RPMI8226 (cell line): ENCODE measurements at places on chromosomes 1 and 21.
A peak's percentile ranks its signal among the peaks of the same experiment; 100 is the strongest.

DNA sequence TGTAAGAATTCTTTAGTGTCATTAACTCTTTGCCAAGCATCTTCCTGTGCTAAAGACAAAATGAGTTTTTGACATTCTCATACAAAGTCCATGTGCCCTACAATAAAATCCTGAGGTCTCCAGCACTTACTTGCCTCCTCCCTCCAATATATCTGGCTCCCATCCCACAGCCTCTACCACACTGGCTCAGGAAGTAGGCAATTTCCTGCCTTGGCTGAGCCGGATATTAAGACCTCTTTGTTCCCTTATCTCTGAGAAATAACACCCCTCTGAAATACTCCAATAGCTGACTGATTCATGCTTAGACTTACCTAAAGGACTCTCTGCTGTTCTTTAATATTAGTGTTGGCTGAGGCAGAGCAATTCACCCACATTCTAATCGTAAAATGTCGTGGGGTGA is 37.6 kb upstream of the GORAB start:
- no peak for DNase-seq

DNA sequence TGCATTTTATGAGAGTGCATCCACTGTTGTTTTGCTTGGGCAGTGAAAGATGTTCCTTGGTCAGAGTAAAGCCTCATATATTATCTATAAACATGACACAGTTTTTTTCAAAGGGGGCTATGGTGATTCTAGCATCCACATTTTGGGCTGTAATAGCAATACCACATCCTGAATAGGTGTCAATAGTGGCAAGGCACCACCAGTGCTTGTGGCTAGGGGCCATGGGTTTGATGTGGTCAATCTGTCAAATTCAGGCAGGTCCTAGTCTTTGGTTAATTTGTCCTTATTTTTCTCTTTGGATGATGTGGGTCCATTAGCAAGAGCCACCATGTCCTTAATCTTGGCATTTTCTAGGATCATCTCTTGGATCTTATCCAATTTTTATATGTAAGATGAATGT is 13.1 kb downstream of the CD1E start:
- DNase-seq: no peak

DNA sequence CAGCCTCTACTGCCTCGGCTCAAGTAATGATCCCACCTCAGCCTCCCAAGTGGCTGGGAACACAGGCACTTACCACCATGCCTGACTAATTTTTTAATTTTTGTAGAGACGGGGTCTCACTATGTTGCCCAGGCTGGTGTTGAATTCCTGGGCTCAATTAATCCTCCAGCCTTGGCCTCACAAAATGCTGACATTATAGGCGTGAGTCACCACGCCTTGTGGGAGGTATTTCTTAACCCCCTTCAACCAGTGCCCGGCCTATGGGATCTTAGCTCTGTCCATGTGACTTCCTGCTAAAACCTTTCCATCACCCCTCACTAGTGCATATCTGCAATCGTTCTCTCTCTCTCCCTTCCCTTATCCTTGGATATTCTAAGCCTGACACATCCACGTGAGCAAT is 86.4 kb downstream of the FOXD2 start:
- DNase-seq: no peak

DNA sequence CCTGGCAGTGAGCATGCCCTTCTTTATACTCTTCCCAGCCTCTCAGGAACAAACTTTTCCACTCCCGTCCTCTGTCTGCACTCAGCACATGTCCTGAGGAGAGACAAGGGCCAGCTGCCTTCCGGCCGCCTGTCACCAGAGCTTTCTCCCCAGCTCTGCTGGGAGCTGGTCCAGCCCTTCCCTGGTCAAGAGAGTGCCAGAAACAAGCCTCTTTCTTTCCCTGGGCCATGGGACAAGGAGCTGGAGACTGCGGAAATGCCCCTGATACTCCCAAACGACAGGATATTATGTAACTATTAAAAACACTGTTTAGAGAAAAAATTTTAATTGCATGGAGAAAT is 10.4 kb downstream of the LAMB3 start:
- DNase-seq: no peak

DNA sequence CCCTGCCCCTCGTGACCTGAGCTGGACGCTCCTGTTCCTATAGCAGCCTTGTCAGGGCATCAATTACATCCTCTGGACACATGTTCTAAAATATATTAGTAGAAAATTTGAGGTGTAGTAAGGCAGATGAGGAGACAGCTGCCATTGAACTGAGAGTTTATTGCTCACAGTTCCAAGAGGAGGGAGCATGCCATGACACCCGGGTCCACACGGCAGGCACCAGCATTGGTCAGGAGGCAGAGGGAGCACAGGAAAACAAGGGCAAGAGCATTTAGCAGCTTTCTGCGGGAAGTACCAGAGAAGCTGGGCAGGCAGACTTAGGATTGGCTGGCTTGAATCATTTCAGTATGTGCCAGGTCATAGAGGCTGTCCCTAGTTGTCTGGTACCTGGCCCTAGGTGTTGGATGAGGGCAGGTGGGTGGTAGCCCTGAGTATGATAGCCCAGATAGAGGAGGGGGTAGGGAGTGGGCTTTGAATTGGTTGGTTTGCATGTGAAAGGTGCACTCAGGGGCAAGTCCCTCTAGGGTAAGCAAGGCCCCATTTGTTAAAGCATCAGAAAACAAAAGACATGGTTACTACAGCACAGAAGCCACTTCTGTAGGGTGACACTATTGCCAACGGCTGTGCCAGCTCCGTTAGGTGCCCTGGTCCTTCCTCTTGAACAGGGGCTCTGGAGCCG is 223.6 kb upstream of the RAB4A start:
- DNase-seq: no peak

- DNase-seq: no peak
Observed at GRCh38 chr1:208511242-208511860, 267.2 kb upstream of the PLXNA2 start.

- DNase-seq: no peak
Observed at GRCh38 chr1:178098262-178098661, 4.4 kb downstream of the RASAL2 start.

DNA sequence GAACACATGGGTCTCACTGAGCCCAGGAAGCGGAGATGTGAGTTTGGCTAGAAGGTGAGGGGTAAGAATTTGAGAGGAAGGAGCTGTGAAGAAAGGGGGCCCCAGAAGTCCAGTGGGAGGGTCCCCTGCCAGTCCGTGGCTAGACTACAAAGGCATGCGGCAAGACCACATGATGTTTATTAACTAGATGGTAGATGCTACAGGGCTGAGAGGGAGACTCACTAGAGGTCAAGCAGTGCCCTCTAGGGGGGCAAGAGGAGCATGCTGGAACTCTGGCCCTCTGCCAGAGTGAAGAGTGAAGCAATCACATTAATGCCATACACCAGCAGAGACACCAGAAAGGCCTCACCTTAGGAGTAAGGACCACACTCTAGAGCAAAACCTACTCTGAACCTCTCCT is 12.2 kb downstream of the KIAA0319L start:
- DNase-seq: peak; percentile 65

DNA sequence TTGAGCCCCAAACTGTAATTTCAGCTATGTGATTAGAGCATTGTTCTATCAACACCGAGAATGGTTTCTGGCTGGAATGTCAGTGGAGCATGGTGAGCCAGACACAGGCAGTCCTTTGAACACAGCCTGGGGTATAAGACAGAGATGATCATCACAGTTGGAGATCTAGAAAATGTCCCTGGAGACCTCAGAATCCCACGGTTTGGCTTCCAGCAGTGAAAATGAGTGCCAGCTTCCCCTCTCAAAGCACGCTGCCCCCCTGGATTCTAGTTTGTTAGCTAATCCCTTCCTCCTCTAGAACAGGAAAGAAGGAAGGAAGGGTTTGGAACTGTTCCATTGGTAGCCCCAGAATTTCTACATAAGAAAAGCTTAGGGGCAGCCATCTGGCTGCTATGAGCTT is 59.9 kb upstream of the JAK1 start:
- no peak for DNase-seq

DNA sequence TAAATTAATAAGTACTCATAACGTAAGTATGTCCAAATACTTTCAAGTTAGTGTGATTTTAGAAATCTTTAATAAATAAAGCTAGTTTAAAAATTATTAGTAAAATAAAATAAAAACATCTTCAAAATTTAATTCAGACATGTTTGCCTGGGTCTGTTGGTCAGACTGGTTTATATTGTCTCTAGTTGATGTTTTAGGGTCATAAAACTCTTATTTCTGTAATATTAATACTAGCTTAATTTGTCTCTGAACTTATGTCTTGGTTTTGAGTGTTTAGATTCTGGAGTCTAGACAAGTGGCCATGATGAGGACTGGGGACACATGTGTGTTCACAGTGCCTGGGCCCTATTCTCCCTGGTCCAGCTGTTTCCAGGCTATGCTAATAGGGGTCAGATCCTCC is 184.5 kb upstream of the TNR start:
- no peak for DNase-seq

DNA sequence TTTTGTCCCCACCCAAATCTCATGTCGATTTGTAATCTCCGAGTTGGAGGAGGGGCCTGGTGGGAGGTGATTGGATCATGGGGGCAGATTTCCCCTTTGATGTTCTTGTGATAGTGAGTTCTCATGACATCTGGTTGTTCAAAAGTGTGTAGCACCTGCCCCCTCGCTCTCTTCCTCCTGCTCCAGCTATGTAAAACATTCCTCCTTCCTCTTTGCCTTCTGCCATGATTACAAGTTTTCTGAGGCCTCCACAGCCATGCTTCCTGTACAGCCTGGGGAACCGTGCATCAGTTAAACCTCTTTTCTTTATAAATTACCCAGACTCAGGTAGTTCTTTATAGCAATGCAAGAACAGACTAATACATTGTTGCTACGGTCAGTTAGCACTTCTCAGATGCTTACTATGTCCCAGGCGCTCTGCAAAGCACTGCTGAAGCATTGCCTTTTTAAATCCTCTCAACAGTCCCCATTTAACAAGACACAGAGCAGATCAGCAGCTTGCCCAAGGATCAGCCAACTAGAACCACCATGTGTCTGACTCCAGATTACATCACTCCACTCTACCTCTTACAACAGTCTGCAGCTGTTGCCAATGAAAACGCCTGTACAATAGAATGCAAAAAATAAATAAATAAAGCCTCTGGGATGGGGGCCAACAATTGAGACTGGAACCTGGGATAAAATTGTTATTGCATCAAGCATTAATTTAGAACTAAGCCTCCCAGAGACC is 52.4 kb upstream of the USP1 start:
- no peak for DNase-seq

DNA sequence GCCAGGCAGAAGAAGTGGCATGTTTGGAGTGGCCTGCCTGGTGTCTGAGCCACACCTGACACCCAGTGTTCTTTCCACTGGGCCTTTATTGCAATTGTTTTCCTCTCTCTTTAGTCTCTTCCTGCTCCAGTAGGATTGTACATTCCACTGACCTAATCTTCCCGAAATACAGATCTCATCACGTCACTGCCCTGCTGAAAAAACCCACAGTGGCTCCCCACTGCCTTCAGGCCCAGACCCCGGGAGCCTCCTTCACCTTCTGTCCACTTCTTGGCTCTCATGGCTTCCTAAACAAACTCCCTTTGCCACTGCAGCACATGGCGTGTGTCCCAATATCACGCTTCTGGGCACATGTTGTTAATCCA is 25.3 kb upstream of the ATP5PO start:
- no peak for DNase-seq

- peak; percentile 92 for DNase-seq
Observed at GRCh38 chr1:155134880-155135414, 705 bp upstream of the SLC50A1 start.

DNA sequence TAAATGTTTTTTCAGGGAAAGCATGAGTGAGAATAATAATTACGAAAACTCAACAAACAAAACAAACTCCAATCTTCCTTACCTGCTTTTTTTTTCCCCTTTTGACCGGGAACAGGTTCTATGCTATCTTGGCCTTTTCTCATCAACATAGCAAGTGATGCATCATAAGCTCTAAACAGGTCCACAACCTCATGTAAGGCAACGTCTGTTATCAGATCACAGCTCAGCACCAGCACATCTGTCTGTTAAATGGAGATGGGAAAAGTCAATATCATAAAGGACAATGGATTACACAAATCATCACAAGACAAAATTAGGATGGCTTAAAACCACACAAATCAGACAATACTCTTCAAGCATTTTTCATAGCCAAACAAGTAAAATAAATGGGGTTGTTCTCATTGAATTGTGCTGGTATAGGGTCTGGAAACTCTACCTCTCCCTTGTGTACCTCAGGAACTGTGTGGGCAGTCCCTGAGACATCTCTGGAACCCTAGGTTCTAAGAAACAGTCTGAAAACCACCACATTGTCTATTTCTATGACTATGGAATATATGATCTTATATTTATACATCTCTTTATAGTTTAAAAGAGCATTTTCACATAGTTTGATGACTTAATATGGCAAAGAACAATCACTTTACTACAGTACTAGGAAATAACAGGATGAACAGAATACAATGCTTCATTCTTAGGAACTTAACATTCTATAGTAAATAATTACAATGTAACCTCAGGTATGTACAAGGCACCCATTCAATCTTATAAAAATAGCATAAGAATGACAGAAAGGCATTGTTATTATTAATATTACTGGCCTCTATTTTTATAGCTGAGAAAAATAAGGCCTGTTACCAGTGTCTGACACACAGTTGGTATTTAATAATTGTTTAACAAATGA is 44.7 kb downstream of the EIF2B3 start:
- no peak for DNase-seq

- DNase-seq: no peak
Observed at GRCh38 chr1:6471086-6471969, 5.4 kb upstream of the TNFRSF25 start.

DNA sequence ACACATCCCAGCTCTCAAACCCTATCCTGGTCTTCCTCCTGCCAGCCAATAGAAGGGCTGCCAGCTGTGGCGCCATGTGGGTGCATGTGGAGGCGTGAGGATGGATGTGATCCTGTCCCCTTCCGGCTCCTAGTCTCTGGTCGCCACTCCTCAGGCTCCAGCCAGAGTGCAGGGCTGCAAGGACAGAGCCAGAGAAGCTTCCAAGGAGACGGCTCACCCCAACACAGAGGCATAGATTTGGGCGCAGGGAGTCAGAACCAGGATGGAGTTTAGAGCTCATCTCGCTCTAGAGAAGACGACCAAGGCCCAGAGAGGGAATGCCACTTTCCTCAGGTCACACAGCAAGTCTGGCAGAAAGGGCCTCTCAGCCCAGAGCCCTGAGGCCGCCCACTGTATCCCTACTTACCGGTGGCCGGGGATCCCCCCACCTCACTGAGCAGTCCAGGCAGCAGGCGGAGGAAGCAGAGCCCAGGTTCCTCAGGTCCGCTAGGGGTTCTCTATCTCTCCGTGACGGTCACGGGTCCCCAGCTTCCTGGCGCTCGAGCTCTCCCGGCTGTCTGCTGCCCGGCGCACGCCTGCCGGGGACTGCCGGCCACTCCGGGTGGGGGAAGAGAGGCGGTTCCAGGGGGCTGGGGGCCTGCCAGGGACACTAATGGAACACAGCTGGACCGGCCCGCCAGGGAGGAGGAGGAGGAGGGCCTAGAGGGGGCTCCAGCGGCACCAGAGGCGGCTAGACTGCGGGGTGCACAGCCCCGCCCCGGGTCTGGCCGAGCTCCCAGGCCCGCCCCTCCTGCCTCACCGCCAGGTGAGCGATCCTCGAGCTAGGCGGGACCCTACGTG is at the start of gene COL16A1:
COL16A1 (minus strand) TSS at position 587 of the 840 bp plus-strand sequence. CDS start 1,824 bp downstream, outside the sequence.
- DNase-seq: no peak

- no peak for DNase-seq
Observed at GRCh38 chr1:246600579-246600978, 34.3 kb downstream of the CNST start.
